ENCODE measurements at places on chromosomes 5 and 9.

DNA sequence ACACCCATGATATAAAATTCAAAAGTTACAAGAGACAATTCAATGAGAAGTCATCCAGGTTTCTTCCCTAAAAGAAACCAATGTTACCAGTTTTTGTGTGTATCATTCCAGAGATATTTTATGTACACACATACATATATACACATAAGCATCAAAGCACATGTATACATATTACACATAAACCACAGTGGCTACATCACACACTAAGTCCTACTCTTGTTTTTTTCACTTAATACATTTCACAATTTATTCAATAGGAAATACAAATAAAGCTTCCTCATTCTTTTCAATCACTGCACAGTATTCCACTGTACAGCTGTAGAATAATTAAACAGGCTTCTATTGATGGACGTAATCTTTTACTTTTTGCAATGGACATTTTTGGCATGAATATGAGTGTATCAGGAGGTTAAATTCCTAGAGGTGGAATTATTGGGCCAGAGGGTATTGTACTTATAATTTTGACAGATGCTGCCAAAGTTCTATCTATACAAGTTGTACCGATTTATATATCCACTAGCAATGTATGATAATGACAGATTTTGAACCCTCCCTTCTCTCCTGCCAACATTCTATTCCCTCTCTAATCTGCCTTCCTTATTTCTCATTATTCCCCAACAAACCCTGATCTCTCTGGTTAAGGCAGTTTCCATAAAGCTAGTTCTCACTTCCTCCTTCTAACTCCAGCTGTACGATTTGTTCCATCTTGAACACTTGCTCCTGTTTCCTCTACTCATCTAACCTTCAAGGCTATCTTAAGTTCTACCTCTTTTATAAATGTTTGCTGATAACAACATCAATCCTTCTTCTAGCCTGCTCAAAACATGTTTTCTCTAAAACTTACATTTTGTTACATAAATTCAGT lies 35.2 kb downstream of the MRPS27 start:
- no peak for DNase-seq

DNA sequence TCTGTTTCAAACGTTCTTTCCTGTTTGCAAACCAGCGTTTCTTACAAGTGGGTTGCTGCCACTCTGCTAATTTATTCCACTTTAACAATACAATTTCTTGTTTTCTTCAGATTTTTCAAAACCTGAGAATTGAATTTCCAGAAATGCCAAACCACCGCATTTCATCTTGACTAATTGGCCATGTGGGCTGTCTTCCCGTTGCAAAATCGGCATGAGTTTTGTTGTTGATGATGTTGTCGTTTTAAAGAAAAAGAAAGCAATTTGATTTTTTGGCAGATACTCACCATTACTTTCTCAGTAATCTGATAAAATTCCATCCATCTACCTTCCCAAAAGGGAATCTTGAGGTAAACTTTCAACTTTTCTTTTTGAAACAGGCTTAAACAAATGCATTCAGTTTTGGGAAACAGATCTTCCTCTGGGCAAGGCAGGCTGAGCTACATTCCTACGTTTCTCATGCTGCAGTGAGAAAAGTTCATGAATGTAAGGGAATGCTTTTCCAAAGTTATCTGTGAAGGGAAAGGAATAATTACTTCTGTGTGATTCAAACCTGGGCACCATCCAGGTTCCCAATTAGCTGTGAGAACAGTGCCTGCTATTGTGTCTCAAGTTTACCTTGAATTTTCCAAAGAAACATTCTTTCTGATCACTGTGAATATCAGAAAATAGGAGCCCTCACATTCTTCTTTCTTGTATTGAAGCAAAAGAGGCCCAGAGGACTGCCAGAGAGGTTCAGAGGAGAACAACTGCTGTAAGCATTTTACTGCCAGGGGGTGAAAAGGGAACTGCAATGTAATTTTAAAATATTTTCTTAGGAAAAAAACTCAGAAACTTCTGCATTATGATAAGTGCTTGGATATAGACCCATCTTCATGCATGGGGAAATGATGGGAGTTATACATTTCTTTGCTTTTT lies 100.7 kb upstream of the TUT7 start:
- DNase-seq: no peak

DNA sequence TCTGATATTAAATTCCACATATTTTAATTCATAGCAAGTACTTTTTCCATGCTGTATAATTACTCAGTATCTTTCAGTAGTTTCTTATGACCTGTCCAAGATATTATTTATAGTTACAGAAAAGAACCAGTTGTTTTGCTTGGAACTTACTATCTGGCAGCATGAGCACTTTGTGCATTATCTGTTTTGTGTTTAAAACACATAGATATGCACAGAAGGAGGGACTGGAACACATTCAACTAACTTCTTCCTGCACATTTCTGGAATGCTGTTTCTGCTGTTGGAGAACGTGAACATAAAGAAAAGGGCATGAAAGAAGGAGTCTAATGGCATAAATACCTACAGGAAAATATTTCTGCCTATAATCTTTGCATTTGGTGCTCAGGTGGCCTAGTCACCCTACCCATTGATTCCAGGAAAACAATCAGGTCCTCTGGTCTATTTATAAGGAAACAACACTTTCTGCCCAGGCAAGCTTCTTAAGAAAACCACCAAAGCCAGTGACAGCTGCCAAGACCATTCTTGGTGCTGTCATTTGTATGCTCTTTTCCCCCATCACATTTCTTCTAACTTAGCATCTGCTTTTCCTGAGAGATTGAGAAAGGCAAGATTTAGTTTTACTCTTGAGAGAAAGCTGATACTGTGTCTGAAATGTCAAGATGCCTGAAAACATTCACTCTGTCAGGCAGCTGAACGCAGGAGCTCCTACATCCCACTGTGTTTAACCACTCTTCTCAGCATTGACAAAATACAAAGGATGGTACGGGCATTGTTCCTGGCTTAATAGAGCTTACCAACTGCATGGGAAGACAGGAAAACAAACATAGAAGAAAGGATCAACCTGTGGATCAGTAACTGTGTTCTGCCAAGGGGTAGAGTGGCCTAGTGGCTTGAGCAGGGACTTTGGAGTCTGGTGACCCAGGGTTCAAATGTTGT lies 40.3 kb downstream of the RAB3C start:
- DNase-seq: no peak

GRCh38 chr5:82873452-82873851 lies 203.7 kb downstream of the TMEM167A start:
- no peak for DNase-seq

DNA sequence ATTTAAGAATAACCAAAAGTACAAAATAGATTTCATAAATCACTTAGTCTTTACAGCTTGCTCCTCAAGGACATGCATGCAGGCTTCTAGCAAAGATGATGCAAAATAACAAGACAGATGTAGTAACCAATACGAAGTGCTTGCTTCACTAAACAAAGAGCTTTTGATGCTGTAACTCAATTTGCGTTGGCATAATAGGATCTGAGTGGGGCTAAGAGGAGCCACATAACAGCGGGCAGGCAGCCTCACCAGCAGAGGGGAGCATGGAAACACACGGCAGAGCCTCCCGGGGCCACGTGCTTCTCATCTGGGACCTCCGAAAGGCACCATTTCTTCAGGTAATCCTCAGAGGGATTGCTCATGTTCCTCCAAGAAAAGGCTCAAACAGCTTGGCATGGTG lies 139.7 kb downstream of the C5orf15 start:
- no peak for DNase-seq

- DNase-seq: no peak
Observed at GRCh38 chr9:16028548-16028947, 475.7 kb downstream of the CCDC171 start.

GRCh38 chr5:138632900-138633489 lies 57.8 kb upstream of the HSPA9 start:
- DNase-seq: peak; percentile 73

- no peak for DNase-seq
Observed at GRCh38 chr5:64437496-64437895, 68.3 kb upstream of the RGS7BP start.

GRCh38 chr5:82106207-82106606 lies 134.4 kb downstream of the ATG10 start:
- no peak for DNase-seq

DNA sequence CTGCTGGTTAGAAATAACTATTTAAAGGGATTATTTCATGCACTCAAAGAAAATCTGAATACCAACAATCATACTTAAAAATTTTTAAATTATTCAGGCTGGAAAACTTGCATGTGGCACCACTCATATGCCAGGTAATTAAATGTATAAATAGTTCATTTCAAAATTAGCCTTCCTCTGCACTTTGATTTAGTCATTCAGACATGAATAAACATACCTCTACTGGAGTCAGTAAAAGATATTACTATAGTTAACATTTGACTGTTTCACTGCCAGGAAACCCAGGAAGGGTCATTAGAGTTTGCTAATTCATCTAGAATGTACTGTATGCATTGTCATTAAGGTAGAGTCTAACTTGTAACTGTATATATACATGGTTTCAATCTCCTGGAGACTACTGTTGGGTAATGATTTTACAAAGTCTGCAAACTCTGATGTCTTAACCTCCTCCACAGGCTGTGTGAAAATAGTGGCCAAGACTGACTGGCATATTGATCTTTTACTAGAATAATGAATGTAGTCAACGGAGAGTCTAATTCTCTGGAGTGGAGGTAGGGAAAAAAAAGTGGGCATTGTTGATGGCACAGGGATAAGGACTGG lies 43.7 kb downstream of the TEX10 start:
- DNase-seq: no peak

DNA sequence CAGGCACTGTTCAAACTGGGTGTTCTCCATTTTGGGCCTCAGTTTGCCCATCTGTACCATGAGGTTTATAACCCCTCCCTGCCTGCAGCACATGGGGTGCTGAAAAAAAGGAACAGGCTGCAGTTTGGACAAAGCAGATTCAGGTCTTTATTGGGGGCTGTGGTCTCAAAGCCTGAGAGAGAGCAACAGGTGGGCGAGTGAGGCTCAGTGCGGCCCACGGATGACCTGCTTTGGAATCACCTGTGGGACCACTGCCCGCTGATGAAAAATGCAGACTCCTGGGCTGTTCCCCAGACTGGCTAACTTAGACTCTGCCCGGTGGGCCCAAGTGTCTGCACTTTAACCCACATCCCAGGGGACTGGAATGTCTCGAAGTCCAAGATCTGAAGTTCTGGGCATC lies 11.8 kb upstream of the DAB2IP start:
- DNase-seq: no peak

DNA sequence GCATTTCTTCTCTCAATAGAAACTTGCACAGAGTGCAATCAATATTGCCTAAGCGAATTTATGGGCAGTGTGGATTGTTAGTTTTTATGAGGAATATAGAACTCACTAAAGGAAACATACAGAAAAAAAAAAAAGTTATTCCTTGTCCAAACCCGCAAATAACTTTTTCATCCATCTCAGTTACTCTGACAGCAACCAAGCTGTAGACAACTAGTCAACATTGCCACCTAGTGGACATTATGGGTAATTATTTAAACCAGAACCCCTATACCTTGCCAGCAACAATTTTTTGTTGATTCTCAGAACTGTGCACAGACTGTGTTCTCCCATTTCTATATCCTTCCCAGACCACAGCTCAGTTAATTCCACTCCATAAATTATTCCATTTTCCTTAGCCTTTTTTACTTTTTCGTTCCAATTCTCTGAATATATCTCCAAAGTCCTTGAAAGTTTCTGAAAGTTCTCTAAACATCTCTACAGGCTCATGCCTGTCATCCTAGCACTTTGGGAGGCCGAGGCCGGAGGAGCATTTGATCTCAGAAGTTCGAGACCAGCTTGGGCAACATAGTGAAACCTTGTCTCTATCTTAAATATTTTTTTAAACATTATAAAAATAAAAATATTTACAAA lies 2.6 kb upstream of the AFAP1L1 start:
- peak; percentile 60 for DNase-seq

GRCh38 chr5:61275841-61276240 lies 56.2 kb upstream of the ZSWIM6 start:
- DNase-seq: no peak

GRCh38 chr5:164203581-164204225 lies 698.3 kb downstream of the MAT2B start:
- no peak for DNase-seq

GRCh38 chr9:34437006-34437925 lies 21.1 kb downstream of the FAM219A start:
- DNase-seq: peak; percentile 65

- no peak for DNase-seq
Observed at GRCh38 chr5:172679628-172680212, 38.7 kb downstream of the NEURL1B start.

DNA sequence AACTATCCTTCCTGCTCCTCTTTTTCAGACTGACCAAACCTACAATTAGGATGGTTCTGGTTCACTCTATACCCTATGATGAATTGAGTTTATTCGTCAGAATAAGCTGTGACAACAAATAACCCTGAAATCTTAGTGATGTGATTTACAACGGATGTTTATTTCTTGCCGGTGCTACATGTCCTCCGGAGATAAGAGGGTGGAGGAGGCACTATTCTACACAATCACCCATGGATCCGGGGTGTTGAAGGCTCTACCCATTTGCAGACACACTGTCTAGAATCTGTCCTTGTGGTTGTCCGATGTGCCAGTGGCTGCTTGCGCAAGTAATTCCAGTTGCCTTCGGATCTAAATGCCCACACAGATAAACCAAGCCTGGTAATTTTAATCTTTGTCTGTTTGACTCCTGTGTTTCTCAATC lies 44.7 kb downstream of the CDC14B start:
- DNase-seq: no peak

DNA sequence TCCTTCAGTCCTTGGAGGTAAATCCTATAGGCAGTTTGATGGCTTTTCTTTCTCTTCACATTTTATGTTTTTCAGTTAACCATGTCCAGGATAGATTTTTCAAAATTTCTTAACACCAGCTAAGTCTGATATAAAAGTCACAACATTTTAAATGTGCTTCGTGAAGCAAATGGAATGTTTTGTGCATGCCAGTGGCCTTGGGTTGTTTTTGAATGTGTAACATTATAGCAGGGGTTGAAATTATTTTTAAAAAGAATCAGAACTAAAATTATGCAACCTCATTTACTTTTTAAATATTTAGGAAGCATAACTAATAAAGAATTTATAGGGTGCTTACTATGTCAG lies 201.1 kb downstream of the ARHGEF28 start:
- no peak for DNase-seq

GRCh38 chr9:108466304-108466703 lies 389.5 kb downstream of the ACTL7B start:
- DNase-seq: no peak

GRCh38 chr9:95468791-95469190 lies 48.0 kb downstream of the PTCH1 start:
- DNase-seq: no peak

- DNase-seq: no peak
Observed at GRCh38 chr5:96946381-96946780, 10.5 kb downstream of the LNPEP start.
